Cardiac fibroblast (primary cell): ENCODE measurements at places on chromosomes 5 and 9.

DNA sequence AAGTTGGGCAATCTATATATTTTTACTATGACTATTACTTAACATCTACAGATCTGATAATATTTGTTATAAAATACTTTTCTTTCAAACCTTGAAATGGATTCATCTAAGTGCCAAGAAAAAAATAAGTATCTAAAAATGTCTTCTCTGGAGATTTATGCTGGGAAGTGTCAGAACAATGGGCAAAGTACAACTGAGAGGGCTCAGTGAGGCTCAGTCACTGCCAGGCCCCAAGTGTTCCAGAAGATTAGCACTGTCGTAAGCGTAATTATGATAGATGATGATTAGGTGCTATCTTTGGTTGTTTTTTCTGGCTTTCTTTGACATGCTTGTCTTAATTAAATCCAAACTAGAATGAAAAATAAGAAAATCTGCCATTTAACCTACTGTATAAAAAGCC lies 72.2 kb upstream of the ADAMTS19 start:
- no peak for DNase-seq

DNA sequence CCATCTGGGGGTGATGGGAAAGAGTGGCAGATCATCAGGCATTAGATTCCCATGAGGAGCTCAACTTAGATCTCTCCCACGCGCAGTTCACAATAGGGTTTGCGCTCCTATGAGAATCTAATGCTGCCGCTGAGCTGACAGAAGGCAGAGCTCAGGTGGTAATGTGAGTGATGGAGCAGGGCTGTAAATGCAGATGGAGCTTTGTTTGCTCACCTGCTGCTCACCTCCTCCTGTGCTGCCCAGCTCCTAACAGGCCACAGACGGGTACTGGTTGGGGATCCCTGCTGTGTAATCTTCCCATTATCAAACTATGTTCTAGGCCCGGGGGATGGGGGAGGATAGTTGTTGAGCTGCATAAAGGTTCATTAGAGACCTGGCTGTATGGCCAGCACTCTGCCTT lies 58.4 kb downstream of the UGCG start:
- no peak for DNase-seq

DNA sequence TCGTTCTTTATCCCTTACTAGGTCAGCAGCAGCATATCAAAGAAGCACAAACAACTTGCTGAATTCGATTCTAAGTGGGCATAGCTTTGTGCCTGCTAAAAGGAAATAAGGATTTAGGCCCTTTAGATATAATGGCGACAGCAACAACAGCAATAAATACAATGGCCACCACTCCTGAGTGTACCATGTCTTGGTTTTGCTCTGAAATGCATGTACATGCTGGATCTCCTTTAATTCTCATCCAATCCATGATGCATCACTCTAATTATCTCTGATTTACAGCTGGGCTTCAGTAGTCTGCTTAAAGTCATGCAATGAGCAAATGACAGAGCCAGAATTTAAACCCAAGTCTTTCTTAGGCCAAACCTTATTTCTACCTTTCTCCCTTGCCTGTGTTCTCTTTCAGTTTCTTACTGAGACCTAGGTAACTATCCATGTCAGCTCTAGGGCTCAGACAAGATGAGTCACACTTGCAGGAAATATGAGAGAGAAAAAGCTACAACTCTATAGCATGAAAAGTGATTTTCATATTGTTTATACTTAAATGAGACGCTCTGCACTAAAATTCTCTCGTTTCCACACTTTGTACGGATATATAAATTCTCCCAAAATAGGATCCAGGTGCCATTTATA lies 111.8 kb downstream of the HMHB1 start:
- DNase-seq, result peak; percentile 36

GRCh38 chr5:134555890-134556311 lies 30.4 kb downstream of the JADE2 start:
- peak; percentile 88 for DNase-seq

DNA sequence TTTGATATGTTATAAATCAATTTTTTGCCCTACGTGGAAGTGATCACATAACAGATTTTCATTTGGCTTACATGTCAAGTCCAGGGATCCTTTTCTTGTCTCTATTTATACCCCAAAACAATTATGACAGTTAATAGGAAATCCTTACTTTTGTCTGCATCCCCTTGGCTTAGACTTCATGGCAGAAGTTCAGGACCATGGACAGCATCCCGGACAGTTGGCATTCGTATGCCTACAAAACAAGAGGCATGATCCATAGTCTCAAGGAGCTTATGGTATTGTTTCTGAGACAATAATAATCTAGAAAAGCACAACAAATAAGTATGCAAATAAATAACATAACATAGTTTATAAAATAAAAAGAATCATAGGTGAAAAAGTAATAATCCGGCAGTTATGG lies 214.3 kb upstream of the GRIA1 start:
- DNase-seq, result peak; percentile 37

GRCh38 chr5:139454568-139455290 lies 7.8 kb downstream of the ECSCR start:
- DNase-seq, result no peak

DNA sequence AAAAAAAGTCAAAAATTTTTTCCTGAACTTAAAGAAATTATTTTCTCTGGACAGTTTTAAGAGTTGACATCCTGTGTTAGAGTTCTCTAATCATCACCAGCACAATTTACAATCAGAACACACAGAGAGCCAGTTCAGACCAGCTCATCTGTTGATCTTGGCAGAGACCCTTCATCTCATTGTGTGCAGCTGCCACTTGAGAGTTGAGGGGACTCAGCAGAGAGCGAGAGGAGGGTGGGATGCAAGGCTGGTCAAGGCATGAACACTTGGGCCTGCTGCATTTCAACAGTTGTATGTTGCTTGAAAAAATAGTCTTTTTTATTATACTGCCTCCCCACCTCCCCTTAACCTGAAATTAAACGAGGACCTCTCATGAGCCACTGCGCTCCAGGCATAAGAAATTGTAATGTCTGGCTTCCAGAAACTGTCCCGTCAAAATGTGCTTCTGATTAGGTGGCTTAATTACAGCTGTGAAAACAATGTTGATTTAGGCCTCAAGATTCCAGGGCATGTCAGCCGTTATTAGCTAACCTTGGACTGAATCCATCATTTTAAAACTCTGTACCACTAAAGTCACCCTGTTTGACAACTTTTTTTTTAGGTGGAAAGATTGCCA lies 383.6 kb downstream of the CCDC171 start:
- peak; percentile 46 for DNase-seq

DNA sequence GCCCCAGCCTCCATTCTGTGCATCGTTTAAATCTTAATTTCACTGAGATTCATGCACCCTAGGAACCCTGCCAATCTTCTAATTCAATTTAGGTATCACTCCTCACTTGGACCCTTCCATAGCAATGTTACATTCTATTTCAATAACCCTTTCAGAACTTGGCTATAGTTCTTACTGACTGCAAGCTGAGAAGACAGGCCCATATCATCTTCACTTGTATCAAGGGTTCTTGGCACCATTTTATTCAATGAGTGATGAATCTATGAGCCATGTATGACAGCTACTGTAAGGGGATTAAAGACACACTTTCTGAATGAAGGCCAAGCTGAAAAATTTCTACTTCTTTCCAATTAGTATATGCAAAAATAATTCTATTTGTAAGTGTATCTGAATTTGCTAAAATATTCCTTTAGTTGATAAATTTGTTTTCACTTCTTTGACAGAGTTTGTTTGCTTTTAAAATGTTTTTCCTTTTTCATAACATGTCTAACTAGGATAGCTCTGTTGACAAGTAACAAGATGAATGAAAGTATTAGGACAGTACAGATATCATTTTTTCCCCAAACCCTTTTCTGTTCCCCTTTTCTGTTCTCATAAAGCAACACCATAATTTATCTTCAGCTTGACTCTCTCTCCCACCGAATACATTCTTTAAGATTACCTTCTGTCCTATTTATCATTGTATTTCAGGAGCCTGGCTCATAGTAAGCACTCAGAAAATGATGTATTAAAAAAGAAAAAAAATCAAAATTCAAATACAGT lies 9.6 kb downstream of the ITGA2 start:
- no peak for DNase-seq

GRCh38 chr9:34376596-34377403 lies at the start of gene MYORG:
Gene MYORG, minus strand, starts transcription at chr9:34376898. Its CDS starts 3,955 bp downstream, at chr9:34372943.
- peak; percentile 87 for DNase-seq
